ENCODE measurements at places on chromosomes 3 and 15.

GRCh38 chr15:79593119-79593869 lies 161.2 kb downstream of the MINAR1 start:
- H3K4me1 ChIP-seq = no peaks in the 10 kb centered on the region
- H3K27me3 ChIP-seq = peaks cover 54% of the 10 kb centered on the region
- no peak for DNase-seq
- no peaks in the 10 kb centered on the region for H3K36me3 ChIP-seq
- no peak overlapping the region for H3K4me3 ChIP-seq

- peaks cover 4% of the 10 kb centered on the region for H3K4me1 ChIP-seq
- H3K36me3 ChIP-seq = no peaks in the 10 kb centered on the region
- no peak overlapping the region for H3K4me3 ChIP-seq
- no peak for DNase-seq
These were observed 58.7 kb downstream of the ATP10A start for GRCh38 chr15:25804451-25804850.

DNA sequence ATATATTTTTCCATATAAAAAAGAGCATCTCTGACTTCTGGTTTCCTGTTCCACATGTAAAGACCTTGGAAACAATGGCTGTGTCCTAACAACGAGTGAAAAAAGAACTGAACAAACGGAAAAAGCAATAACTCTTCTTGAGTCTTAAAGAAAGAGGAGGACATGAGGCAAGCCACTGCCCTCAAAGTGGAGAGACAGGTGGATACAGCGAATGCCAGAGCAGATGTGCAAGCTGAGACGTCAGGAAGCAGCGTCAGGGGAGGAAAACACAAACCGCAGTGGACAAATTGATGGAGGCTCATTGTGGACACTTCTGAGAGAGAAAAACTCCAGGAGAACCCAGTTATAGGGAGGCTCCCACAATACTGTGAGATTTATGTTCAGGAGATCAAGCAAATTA lies 208.0 kb upstream of the MME start:
- no peak for DNase-seq
- H3K4me3 ChIP-seq = no peak overlapping the region
- no peaks in the 10 kb centered on the region for H3K36me3 ChIP-seq
- H3K4me1 ChIP-seq = no peaks in the 10 kb centered on the region
- no peaks in the 10 kb centered on the region for H3K27me3 ChIP-seq

DNA sequence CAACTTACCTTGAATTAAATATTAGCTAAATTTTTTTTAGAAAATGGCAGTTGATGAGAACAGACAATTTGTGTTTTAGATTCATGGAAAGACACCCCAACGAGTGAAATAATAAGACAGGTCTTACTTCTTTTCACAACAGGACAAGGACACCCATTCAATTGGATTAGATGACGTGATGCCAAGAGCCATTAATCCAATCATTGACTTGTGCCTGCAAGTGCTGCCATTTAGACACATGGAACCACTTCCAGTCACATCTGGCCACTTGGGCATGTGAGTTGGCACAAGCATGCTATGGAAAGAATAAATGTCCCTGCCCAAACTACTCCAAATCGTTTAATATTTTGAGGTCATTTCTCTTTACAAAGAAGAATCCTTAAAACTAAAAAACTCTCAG lies 1308.8 kb downstream of the ROBO2 start:
- H3K27me3 ChIP-seq = no peaks in the 10 kb centered on the region
- no peak overlapping the region for H3K27ac ChIP-seq
- H3K4me3 ChIP-seq = no peak overlapping the region
- no peaks in the 10 kb centered on the region for H3K4me1 ChIP-seq
- no peak for DNase-seq

- no peak for DNase-seq
- H3K4me3 ChIP-seq = no peak overlapping the region
- no peaks in the 10 kb centered on the region for H3K36me3 ChIP-seq
These were observed 105.5 kb downstream of the MME start for GRCh38 chr3:155185631-155186071.

DNA sequence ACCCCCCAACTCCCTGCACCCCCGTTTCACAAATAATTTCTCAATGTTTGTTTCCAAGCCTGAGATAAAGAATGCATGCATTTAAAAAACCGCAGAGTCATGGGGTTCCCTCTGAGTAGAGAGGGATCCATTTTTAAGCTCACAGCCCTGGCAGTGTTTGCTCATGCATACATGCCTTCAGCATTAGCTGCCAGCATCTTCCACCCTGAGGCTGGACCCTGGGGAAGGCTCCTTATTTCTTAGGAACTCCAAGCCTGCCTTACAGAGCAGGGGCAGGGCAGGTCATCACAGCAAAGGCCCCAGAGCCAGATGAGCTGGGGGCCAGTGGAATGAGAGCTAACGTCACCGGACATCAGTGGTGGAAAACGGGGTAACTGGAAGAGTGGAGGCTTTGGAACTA lies 31.3 kb downstream of the TLE3 start:
- peaks cover 53% of the 10 kb centered on the region for H3K36me3 ChIP-seq
- peaks cover 20% of the 10 kb centered on the region for H3K4me1 ChIP-seq
- no peaks in the 10 kb centered on the region for H3K27me3 ChIP-seq
- DNase-seq = no peak
- no peak overlapping the region for H3K27ac ChIP-seq

GRCh38 chr3:157127831-157128767 lies 31.8 kb downstream of the CCNL1 start:
- peak overlapping the region; percentile 58 for H3K4me3 ChIP-seq
- H3K4me1 ChIP-seq = peaks cover 62% of the 10 kb centered on the region
- H3K27ac ChIP-seq = peak overlapping the region; percentile 89
- H3K27me3 ChIP-seq = no peaks in the 10 kb centered on the region

DNA sequence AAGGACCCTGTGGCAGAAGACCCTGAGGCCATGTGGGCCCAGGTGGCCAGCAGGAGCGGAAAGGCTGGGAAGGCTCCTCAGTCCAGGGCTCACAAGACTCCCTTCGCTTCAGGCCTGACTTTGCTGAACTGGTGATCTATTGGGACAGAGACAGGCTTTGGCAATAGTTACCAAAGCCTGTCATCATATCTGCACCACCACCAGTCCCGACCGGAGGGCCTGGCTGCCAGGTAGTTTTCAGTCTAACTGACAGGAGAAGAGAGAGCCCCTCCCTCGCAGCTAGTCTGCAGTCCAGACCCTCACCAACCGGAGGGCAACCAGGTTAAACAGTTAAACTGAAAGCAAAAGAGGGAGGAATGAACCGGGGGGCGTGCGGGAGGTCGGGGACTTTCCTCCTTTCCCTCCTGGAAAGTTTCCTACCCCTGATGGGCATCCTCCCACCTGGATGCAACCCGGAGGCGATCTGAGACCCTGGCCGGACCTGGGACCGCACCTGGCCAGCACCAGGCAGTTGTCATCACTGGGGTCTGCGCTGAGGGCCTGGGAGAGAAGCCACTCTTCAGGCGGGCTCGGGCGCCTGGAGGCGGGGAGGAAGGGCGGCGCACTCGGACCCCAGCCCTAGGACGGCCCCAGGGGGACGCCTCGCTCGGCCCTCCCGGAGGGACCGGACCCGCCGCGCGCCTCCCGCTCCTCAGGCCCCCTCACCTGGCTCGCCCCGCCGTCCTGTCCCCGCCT lies 435 bp downstream of the RAB27A start:
- H3K4me3 ChIP-seq = peak overlapping the region; percentile 96
- DNase-seq = peak; percentile 27
- H3K4me1 ChIP-seq = peaks cover 52% of the 10 kb centered on the region

All from central memory CD8-positive, alpha-beta T cell (primary cell).